SW 1271 (cell line): ENCODE measurements at places on chromosomes 5 and 9.

DNA sequence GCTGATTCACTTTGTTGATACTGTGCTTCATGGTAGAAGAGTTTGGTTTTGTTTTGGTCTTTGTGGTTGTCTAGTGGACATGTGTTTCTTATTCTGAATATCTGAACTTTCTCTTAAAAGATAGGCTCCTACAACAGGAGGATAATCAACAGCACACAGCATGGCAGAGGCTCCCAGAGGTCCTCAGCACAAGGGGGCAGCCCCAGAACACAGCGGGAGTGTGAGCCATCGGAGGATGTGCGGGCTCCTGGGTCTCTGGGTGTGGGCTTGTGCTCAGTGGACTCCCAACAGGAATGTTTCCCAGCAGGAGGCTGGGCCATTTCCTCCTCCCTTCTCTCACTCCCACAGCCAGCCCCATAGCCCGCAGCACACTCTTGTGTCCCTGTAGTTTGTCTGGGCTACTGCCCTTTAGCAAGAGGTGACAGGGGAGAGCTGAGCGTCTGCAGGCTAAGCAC lies 164.3 kb upstream of the OTULINL start:
- no peak for DNase-seq

- no peak for DNase-seq
These were observed 80.1 kb downstream of the ANKRD31 start for GRCh38 chr5:75156585-75156984.

- DNase-seq = no peak
These were observed 107.4 kb upstream of the SGCD start for GRCh38 chr5:156219483-156220005.

DNA sequence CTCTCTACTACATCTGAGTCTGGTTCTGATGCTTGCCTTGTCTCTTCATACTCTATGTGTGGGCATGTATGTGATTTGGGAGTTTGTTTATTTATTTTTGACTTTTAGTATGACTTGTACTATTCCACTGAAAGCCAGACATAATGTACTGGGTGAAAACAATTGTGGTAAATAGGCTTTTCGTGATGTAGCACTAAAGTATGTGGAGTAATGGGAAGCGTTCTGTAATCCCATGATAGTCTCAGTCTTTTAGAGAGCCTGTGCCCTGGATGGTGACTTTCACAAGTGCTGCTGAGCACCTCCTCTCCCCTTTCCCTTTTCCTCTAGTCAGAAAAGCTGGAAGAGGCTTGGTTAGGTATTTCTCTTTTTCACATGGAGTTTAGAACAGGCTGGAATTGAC lies 85.8 kb upstream of the S1PR3 start:
- DNase-seq = no peak

DNA sequence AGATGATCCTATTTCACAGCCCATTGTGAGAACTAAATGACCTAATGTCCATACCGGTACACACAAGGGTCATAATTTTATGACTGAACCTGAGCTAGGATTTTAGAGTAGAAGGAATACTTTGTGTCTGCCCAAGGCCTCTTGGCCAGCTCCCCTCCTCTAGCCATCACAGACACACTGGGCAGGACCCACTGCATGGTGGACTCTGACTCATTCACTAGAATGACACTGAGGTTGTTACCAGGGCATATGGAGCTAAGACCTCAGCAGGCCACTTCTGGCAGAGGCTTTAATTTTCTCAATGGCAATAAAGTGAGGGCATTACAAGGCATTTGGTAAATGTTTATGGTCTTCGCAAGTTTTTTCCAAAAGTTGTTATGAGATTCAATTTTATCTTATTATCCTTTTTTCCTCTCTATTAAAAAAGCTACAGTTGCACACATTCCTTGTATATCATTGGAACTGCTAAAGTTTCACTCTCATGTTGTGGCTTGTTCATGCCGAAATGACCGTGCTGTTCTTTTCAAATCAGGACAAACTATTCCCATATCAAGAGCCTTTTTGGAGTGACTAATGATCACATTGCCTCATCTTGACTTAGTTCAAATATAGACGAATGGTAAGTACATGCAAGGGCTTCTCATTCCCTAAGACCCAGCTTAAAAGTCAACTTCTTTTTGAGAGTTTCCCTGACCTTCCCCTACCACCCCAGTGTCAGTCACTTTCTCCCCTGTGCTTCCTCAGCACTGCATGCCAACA lies 595.7 kb downstream of the ACTL7B start:
- no peak for DNase-seq

DNA sequence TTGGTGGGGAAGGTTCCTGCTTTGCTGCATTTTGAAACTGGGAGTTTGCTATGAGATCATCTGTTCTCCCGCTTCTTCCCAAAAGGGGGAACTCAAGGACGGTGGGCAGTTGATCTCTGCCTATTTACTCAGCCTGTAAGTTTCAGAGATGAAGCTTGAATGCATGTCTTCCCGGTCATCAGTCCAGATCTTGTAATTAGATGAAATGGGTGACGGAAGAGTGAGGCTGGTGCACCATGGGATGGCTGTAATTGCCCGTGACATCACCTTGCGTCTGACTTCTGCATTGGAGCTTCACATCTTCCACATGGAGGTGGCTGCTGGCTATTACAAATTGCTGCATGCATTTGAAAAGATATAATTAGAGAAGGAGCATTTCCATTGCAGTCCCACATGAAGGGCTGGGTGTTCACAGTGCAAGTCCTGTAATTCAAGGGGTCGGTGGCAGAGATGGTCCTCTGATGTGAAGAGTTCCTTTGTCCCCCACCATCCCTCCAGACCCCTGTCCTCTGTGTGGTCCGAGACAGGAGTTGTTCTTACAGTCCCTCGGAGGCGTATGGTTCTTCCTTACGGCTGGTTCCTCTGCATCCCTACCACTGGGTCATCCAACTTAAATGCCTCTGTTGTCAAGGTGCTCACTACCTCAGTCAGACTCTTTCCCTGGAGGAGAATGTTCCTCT lies 72.9 kb downstream of the ZNF618 start:
- no peak for DNase-seq

DNA sequence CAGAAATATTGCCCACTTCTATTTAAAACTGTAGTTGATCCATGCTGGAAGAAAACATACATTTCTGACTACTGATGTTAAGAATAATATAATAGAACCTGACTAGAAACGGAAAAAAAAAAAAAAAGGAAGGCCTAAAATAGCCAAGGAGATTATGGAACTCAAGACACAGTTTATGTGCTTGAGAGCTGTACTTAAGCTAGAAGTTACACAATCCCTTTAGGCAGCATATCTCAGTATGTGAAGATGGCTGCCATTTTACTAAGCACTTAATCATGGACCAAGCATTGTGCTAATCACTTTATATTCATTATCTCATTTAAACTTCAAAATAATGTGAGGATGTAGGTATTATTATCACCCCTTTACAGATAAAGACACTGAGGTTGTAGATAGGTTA lies 73.0 kb upstream of the NR4A3 start:
- DNase-seq = no peak

- DNase-seq = no peak
These were observed 29.5 kb downstream of the HMHB1 start for GRCh38 chr5:143841446-143841845.

- DNase-seq = no peak
These were observed 7.5 kb downstream of the ZNF608 start for GRCh38 chr5:124738681-124739633.

GRCh38 chr5:2906302-2907090 lies 155.0 kb upstream of the IRX2 start:
- no peak for DNase-seq

GRCh38 chr5:82719368-82719767 lies 357.8 kb downstream of the TMEM167A start:
- DNase-seq = no peak

- no peak for DNase-seq
These were observed 142.6 kb downstream of the PBX3 start for GRCh38 chr9:125889476-125890419.

DNA sequence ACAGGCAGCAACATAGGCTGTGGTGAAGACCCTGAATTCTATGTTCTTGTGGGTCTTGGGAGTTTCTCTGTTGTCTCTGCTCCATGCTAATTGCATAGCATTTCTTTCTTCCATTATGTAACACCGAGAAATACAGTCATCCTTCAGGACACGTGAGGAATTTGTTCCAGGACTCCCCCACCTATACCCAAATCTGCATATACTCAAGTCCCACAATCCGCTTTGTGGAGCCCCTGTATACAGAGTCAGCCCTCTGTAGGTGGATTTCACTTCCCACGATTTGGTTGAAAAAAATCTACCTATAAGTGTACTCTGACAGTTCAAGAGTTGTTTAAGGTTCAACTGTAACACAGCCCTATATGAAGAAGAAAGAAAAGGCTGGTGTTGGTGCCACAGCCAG lies 22.1 kb downstream of the ANKRD33B start:
- DNase-seq = no peak

DNA sequence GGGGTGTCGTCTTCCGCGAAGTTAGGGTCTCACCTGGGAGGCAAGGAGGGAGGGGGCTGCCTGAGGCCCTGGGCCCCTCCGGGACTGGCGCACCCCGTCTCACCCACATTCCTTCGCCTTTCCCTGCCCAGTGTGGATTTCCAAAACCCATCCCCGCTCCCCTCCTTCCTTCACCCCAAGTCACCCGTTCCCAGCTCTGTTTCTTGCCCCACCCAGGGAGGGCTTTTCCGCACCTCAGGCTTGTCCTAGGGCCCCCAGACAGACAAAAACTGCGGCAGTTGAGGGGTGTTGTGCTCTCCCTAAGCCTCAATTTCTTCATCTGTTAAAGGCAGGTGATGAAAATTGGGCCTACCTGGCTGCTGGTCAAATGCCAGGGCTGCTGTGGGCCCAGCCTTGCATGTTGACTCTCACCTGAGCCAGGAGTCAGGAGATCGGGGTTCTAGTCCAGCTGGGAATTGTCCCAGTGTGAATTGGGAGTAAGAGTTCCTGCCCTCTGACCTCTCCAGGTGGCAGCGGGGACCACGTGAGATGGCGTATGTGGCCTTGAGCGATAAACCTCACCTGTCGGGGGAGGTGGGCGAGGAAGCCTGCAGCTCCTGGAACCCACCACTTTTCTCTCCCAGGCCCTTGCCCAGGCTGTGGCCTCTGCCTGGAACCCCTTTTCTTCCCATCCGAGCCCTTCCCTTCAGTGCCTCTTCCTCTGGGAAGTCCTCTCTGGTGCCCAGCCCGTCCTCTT lies 143.4 kb upstream of the IER5L start:
- no peak for DNase-seq

- no peak for DNase-seq
These were observed 16.0 kb downstream of the S1PR3 start for GRCh38 chr9:89006996-89007967.

- DNase-seq = no peak
These were observed 8.6 kb downstream of the SCGB3A2 start for GRCh38 chr5:147887026-147887627.

GRCh38 chr5:29984156-29984540 lies 1209.3 kb upstream of the CDH6 start:
- DNase-seq = no peak

- no peak for DNase-seq
These were observed 158.9 kb upstream of the FREM1 start for GRCh38 chr9:15069106-15069505.

DNA sequence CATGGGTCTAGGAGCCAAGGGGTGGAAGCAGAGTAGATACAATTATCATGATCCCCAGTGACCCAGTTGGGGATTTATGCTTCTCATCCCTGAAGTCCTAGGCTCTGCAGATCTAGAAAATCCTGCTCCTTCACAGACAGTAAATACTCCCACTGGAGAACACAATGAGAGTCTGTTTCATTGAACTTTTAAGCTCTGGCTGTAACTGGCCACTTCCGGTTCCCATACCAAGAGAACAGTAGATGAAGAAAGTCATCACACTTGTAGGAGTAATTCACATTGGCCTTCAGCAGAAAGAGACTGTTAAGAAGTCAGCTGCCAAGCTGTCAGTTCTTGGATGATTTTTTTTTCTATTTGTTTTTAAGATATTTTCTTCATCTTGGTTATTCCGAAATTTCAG lies 597.1 kb downstream of the ACTL7B start:
- DNase-seq = no peak

DNA sequence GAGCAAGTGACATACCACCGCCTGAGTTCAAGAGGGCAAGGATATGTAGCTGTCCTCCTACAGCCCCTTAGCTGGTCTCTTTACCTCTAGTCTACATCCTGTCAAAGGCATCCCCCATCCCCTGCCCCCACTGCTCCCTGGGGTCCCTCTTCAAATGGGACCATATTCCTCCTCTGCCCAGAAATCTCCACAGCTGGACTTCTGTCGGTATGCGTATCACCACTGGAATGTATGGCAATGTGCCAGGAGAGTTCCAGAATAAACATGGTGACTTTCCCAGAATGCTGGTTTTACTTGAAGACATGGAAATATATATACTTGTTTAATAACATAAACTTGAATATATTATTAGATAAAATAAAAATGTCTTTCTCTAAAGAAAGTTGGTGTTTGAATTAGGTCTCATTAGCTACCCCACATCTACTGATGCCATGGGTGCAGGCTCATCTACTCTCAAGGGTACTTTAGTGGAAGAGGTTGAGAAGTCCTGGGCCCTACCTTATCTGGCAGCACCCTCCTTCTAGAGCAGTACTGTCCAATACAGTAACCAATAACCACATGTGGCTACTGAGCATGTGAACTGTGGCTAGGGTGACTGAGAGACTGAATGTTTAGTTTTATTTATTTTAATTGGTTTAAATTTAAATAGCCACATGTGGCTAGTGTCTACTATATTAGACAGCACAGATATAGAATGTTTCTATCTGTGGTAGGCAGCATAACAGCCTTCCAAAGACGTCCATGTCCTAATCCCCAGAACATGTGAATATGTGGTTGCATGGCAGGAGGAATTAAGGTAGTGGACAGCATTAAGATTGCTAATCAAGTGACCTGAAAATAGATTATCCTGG lies 181.7 kb upstream of the SLC30A5 start:
- DNase-seq = no peak

- no peak for DNase-seq
These were observed 8.7 kb upstream of the CORO2A start for GRCh38 chr9:98201102-98201501.

- DNase-seq = no peak
These were observed 339.0 kb upstream of the POU5F2 start for GRCh38 chr5:94080390-94080789.

DNA sequence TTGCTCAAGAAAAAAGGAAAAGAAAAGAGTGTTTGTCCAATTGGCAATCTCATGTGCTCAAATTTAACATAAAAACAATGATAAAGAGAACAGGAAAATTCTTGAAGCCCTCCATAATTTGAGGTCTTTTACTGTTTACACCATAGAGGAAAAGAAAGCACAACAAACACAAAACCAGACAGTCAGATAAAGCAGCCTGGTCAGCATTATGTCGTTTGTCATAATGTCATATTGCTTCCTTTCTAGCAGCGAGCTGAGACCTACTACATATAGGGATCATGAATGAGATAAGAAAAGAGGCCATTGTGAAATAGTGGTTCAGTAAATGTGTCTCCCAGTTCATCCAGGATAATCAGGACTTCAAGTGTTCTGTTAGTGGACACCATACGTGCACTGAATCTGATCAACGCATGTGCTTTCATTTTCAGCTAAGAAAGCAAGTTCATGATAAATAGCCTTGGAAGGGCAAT lies 64.7 kb upstream of the SELENOP start:
- no peak for DNase-seq

- peak; percentile 24 for DNase-seq
These were observed 12.8 kb upstream of the TYRP1 start for GRCh38 chr9:12680341-12680740.

GRCh38 chr9:107539427-107540163 lies 50.0 kb upstream of the KLF4 start:
- DNase-seq = no peak

- no peak for DNase-seq
These were observed 138.4 kb upstream of the ALDH1B1 start for GRCh38 chr9:38254151-38254550.

- DNase-seq = no peak
These were observed 19.3 kb upstream of the GRAMD2B start for GRCh38 chr5:126403876-126404275.
